Foreskin fibroblast (primary cell): ENCODE measurements at places on chromosomes 3 and 15.

GRCh38 chr3:8505621-8506020 lies 4.0 kb downstream of the LMCD1 start:
- DNase-seq = no peak

DNA sequence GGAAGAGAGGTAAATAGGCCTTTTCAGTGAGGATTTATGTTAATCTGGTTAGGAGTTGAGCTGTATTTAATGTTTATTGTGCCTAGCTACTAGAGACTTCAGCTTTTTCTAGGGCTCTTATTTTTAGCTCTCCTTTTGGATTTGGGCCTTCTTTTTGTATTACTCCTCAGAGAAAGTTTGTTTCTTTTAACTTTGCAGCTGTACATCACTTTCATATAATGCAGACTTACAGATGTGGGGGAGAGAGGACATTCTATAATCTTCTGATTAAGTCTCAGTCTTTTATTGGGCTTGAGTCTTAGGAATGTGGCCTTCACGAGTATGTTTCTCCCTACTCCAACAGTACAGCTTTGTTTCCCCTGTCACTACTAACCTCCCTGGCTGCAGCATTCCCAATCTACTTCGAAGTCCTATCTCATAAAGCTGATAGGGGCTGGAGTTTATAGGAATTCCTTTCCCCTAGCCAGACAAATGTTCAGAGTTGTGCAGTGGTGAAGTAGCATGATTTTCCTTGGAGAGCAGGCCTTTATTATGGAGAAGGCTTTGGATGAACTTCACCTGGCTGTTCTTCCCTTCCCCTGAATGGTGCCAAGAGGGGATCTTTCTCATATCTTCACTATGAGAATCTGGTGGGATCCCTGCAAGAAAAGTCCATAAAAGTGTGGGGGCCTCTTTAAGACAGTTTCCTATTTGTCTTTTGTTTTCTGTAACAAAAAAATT lies 82.2 kb upstream of the CBLB start:
- no peak for DNase-seq

GRCh38 chr3:99753268-99753975 lies 64.2 kb upstream of the CMSS1 start:
- DNase-seq = peak; percentile 76

DNA sequence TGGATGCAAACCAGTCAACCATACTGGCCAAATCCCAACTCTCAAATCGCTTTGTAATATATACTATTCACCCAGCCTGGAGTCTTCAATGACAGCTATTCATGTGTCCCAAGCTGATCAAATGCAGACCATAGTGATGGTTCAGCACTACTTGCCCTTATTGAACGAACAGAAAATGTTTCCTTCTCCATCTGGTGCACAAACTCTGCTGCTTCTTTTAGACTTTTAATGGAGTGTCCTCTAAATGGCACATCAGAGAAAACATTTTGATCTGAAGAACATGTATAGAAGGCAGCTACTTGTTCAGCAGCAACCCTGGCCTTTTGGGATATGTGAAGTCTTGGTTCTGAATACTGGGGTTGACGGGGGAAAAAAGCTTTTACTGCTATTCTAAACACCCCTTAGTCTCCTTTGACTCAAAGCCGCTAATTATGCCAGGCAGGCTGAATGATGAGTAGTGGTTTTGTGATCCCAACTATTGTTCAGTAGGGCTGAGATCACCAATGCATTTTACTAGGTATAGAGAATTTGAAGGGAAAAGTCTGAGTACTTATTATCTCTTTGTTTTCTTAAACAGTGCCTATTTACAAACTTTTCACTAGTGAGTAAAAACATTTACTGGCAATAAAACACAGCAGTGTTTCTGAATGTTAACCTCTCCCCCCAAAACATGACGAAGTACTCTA lies 781.2 kb downstream of the ROBO1 start:
- no peak for DNase-seq

DNA sequence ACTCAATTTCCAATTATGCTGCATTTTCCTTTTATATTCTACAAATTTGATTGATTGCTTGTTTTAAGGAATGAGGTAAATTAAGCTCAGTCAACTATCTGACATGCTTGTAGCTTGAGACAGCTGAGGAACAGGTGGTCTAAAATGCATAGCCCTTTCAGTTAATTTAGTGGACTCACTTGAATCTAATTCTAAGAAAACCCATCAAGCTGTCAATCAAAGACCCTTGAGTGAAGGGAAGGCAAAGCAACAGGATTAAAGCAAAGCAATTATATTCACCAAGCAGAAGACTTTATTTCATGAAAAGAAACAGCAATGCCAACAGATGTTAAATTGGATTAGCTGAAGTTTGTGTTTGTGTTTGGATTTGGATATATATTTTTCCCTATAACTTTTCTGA lies 228.5 kb downstream of the ARPP21 start:
- DNase-seq = no peak

DNA sequence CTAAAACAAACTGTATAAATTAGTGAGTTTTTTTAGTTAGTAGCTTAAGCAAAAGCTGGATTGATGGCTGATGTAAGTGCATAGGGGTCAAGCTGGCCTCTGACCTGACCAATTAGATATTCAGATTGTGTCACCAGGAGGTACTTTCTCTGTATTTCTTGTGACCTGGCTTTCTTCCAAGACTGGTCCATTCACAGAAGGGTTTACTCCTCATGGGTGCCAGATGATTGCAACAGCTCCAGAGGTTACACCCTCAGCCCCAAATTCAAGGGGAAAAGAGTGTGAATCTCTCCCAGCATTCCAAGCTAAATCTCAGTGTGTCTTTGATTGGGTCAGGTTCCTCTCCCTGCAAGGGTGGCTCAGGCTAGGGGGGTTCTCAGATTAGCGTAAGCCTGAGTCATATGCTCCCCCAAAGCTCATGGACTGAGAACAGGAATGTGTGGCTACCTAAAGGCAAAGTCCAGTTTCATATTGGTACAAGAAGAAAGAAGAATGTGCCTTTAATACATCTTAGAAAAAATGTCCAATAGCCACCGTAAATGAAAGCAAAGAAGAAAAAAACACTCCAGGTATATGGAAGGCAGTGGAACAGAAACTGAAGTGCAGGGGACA lies 16.5 kb downstream of the PML start:
- peak; percentile 83 for DNase-seq

GRCh38 chr3:183764847-183765731 lies 60.3 kb downstream of the MAP6D1 start:
- DNase-seq = peak; percentile 31

DNA sequence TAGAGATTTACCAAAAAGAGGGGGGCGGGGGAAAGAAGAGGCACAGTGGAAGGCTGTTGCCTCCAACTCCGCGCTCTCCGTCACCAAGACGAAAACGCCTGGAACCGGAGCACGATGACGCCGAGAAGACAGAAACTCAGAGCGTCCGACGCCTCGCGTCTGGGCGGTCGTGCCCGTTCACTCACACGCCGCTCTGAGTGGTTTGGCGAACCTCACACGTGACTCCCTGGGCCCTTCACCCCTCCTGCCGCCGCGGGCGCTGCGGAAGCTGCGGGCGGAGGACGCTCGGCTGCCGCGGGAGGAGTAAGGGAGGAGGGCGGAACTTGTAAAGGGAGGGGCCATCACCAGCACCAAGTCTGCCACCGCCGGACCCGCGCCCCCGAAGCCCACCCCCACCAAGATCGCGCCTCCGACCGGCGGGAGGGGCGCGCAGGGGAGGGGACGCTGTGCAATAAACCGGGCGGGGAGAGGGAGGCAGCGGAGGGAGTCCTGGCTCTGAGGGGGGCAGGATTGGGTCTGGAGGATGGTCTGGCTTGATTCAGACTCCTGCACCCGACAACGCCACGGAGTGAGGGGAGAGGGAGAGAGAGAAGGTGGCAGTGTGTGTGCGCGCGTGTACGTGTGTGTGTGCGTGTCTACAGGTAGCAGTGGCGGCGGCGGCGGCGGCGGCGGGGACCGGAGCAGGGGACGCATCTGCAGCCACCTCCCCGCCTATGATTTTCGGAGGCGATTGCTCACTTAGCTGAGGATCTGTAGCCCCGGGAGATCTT lies 1.9 kb upstream of the NLGN1 start:
- DNase-seq = peak; percentile 83

GRCh38 chr15:96321639-96322535 lies 8.6 kb upstream of the NR2F2 start:
- peak; percentile 53 for DNase-seq

DNA sequence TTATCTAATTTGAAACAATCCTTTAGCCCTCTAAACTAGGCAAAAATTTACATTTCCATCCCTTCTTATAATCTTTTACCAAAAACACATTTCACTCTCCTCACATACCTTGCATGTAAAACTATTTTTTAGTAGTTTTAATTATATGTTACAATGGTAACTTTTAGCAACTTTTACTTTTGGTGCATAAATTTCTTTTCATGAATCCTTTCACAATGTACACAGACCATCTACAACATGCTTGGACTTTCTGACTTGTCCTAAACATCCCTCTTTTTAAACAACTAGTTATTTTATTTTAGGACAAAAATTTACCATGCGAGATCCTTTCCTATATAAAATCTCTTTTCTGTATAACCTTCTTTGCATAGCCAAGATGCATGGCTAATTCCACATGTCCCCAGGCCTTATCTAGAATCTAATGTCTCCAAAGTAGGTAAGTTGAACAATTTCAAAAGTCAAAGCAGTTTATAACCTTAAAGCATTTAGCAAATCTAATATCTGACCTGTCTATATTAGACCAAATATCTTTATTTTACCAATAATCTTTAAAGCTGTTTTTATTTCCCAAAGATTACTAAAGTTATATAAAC lies 14.4 kb upstream of the ALDH1L1 start:
- no peak for DNase-seq

DNA sequence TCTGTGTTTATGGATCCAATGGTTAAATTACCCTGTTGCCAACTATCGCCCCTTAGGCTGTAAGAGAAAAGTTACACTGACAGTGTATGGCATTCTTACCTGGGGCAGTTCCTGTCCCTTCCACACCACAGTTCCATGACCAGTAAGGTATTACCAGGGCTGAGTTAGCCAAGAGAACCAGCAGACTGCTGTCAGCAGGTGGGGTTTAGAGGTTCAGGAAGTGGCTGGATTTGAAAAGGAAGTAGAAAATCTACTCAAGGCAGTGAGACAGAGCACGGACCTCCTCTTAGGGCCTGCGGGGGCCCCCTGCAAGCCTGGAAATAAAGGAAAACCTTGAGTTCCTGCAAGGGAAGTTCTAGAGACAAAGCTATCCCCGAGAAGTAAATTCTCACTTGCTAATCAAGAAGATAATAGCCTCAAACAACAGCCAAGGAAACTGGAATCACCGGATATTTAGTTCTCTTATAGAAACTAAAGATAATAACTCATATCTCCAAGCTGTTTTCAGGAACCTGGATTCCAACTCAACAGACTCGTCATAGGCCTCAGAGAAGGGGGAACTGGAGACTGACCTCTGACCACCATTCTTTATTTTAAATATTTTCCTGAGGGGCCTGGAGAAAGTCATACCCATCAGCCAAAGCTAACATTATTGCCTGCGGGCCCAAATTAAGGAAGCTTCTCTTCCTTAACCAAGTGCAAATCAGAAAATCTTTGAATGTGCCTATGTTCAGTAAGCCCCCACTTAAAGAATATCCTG lies 161.7 kb downstream of the ANXA2 start:
- no peak for DNase-seq

DNA sequence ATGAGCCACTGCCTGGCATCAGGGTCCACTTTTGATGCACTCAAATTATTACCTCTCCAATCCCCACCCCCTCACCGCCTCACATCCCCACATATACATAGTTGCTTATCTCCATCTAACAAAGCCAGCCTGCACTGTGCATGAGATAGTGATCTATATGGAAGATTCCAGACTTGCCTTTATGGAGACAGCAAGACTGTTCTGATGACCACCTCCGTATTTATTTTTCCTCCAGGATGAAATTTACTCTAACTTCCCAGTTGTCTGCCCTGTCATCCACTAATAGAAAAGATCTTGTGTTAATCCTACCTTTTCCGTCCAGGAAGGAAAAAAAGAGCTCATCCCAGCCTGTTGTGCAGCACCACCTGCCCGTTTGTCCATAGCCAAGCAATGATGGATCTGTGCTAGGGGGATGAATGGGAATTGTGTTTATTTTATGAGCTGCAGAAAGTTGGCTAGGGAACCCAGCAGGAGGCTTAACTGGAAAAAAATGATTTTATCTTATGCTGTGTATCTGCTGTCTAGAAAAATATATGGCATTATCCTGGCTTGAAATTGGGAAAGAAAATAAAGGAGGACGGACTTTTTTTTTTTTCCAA lies 114.5 kb downstream of the CD47 start:
- no peak for DNase-seq

GRCh38 chr3:117243657-117244056 lies 534.1 kb downstream of the TUSC7 start:
- DNase-seq = no peak

- DNase-seq = no peak
Observed at GRCh38 chr3:107975529-107976201, 115.2 kb downstream of the CD47 start.

DNA sequence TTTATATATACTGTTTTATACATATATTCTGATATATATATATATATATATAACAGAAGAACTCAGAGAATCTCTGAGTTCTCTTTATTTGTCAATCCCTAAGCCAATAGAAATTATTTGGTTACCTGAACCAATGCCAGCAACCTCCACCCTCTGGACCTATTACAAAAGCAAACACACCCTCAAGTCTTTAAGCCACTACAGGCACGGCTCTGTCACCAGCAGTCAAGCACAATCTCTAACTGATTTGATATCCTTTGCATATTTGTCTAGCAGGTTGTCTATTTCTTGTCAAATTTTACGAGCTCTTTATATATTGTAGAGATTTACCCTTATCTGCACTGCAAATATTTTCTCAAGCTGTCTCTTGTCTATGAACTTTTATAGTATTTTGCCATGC lies 66.6 kb upstream of the TOPAZ1 start:
- DNase-seq = no peak

DNA sequence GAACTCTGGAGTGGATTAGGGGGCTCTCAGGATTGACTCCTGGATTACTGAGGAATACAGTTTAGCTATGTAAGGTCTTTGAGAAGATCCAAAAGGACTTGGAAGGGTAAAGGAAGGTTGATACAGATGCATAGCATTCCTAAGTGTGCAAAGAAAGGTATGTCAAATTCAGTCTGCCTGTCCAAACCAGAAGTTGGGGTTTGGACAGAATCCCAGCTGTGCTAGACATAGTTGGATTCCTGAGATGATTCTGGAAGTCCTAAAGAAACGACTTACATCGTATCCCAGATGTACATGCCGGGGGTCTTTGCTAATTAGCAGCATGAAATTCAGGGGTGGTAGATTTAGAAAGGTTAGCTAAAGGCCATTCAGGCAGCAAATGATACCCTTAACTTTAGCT lies 97.7 kb upstream of the TSPAN3 start:
- no peak for DNase-seq

GRCh38 chr3:94596887-94597566 lies 534.2 kb downstream of the NSUN3 start:
- no peak for DNase-seq

DNA sequence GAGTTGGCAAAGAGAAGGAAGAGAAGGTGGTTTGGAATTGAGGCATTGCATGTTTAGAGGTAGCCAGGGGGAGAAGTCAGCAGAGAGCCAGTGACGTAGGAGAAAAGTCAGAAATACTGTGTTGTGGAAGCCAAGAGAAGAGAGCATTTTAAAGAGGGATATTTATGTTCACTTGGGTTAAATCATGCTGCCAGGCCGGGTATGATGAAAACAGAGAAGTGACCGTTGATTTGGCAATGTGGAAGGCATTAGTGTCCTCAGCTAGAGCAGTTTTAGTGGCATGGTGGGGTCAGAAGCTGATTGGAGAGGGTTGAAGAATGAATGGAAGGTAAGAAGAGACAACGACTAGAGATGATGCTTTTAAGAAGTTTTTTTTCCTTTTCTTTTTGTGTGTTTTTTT lies 24.5 kb downstream of the RASA2 start:
- DNase-seq = no peak
